ENCODE measurements at places on chromosomes 1 and 21.

DNA sequence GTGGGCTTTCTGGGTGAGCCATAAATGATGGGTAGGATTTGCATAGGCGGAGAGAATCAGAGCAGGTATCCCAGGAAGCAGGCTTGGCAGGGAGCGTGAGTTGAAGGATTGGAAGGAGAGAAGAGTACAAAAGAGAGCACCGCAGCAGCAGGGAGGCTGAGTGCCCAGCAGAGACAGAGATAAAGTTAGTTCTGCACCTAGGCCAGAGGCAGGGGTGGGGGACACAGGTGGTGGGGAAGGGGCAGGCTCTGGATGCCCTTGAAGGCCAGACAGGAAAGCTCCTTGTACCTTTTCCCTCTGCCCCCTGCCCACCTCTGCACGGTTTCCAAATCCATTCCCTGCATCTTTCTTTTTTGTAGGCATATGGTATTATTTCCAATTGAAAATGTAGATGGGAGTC lies 33.0 kb upstream of the TRABD2B start:
- DNase-seq = no peak

DNA sequence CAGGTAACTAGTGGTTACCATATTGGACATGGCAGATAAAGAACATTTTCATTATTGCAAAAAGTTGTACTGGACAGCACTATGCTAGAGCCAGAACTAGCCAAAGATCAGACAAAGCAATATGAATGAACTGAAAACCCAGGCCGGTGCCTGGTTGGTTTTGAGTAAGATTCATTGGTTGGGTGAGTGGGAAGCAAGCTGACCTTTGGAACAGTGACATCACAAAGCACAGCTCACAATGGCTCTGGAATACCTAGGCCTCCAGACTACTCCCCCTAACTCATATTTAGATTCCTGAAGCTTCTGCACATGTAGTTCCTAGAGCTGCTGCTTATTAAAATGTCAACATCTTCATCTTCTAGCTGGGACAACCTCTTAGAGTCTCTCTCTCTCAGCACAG lies at the start of gene TMCO2:
TSS of gene TMCO2 (plus strand) at position 283 of the 400 bp plus-strand sequence. CDS start at position 340, 57 bp downstream.
- no peak for DNase-seq

GRCh38 chr1:94406446-94406845 lies 11.7 kb upstream of the ABCD3 start:
- DNase-seq = no peak

GRCh38 chr1:219215477-219215876 lies 41.8 kb downstream of the LYPLAL1 start:
- DNase-seq = no peak

- DNase-seq = no peak
Measured at GRCh38 chr1:201307231-201307630, 23.9 kb downstream of the PKP1 start.
